Stimulated activated CD4-positive, alpha-beta T cell treated with anti-CD3 and anti-CD28 coated beads, Interleukin-15, amount 100 ng/mL, for 1 hour (primary cell): ENCODE measurements at places on chromosomes 11 and 22.

GRCh38 chr11:37422511-37422910 is 824.5 kb upstream of the RAG2 start:
- DNase-seq = no peak

DNA sequence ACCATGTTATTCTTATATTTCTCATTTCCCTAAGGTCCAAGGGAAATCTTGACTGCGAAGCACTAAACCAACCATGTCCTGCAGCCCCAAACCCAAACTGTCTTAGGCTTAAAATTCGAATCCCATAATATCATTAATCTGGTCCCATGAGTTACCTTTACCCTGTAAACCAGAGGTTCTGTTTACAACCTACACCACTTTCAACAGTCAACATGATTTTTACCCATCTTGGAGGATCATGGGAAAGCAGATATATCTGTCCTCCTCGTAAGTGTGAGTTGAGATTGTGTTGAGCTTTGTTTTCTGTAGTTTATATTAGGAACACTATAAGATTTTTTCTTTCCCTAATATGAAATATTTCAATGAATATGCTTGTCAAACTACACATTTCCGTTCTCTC is 6.4 kb downstream of the PRPF19 start:
- DNase-seq = no peak

DNA sequence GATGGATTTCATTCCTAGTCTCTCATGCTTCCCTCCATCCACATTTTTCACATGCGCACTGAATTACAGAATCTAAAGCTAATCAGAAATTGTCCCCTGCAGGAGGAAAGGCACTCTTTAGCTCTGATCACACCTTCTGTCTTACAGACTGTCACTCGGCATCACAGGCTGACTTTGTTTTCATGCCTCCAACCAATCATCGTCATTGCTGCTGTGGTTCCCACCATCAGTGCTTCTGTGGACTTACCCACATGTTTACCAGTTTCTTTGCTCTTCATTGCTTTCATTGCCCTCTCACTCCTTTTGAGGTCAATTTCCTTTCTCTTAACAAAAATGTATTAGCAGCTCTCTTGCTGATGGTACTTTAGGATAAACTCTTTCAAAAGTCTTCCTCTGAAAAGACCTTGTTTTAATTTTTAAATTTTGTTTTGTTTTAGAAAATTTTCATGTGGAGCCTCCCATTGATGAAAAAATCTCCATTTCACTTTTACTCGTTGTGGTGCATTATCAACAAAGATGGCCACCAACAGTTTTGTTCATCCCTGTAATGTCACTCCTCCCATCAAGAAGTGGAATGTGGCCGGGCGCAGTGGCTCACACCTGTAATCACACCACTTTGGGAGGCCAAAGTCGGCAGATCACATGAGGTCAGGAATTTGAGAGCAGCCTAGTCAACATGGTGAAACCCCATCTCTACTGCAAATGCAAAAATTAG is 20.2 kb upstream of the TREH start:
- peak; percentile 34 for DNase-seq

- DNase-seq = no peak
These were observed 49.6 kb upstream of the KIRREL3 start for GRCh38 chr11:127050186-127050585.

DNA sequence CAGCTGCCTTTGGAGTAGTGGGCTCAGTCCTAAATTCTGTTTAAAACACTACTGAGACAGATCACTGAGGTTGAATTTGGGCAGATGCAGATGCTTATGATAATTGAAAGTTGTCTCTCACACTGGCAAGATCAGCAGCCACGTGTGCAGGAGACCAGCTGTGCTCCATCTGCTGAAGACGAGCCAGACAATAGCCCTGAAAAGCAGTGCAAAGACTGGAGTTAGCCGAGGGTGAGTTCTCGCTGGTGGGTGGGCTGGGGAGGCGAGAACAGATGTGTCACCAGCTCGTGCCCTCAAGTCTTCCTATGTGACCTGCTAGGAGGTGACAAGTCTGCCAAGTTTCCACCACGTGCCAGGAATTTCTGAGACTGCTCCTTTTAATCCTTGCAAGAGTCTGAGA is 661.3 kb upstream of the B3GAT1 start:
- no peak for DNase-seq

- no peak for DNase-seq
These were observed 4.7 kb downstream of the OSBPL5 start for GRCh38 chr11:3160252-3161031.

DNA sequence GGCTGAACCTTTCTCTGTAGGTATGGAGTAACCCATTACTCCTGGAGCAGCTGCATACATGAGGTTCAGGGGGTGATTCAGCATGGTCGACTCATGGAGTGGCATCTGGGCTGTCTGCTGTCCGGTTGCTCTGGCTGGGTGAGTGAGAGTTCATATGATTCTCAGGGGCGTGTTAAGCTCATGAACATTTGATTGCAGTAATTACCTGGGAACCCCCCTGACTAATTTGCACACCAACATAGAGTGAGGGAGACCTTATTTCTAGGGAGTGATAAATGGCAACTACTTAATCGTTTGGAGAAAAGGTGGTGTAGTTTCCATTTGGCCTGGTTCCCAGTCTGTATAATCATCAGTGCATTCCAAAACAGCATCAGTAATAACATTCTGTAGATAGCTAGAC is 661.9 kb downstream of the ETS1 start:
- no peak for DNase-seq

- no peak for DNase-seq
These were observed 3.6 kb upstream of the APOBEC3A start for GRCh38 chr22:38953577-38954413.

DNA sequence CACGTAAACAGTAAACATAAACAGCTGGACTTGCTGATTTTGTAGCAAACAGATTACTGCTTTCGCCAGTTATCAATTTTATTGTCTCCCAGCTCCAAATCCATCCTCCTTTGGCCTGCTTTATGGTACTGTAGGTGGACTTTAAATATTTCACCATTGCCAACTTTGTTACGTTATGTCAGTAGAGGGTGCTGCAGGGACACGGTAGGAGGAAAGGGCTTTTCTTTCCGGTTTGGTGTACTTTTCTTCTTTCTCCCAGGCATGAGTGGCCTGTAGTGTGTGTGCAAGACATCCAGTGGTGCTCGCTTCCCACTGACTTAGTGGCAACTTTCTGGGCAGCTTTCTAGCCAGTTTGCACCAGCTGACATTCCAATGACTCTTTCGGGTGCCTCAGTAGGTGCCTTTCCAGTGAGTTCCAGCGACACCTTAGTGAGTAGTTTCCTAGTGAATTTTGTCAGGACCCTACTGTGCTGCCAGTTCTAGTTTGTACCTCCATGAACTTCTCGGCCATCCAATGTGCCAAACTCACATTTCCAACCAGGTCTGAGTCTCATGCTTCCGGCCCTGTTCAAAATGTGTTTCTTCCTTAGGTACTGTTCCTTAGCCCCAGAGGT is 267.6 kb upstream of the TENM4 start:
- DNase-seq = no peak

GRCh38 chr22:33874206-33874605 is 46.1 kb downstream of the LARGE1 start:
- DNase-seq = no peak

DNA sequence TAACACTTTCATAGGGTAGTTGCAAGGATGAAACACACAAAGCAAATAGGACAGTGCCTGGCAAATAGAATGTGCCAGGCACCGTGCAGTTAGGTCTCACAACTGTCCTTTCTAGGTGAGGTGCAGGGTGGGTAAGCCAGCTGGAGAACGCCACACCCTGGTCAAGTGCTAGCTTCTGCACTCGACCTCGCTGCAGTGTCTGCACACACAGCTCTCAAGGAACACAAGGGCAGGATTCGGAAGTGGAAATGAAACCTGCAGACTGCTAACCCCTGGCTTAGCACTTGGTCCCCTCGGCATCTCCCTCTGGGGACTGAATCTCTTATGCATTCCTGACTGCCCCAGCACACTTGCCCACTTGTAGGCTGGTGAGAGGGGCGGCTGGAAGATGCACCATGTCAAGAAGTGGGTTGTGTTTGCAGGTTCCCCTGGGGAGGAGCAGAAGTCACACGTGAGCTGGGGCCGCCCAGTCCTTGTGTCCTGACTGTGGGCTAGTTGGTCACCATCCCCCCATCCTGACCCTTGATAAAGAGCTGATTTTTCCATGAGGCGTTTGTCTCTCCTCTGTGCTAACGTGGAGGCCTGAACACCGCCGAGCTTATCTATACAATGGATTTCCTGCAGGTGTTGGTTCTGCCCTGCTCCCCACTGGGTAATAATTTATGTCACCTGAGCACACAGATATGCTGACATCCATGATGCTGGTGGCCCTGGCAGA is 89.0 kb downstream of the MICAL2 start:
- no peak for DNase-seq

DNA sequence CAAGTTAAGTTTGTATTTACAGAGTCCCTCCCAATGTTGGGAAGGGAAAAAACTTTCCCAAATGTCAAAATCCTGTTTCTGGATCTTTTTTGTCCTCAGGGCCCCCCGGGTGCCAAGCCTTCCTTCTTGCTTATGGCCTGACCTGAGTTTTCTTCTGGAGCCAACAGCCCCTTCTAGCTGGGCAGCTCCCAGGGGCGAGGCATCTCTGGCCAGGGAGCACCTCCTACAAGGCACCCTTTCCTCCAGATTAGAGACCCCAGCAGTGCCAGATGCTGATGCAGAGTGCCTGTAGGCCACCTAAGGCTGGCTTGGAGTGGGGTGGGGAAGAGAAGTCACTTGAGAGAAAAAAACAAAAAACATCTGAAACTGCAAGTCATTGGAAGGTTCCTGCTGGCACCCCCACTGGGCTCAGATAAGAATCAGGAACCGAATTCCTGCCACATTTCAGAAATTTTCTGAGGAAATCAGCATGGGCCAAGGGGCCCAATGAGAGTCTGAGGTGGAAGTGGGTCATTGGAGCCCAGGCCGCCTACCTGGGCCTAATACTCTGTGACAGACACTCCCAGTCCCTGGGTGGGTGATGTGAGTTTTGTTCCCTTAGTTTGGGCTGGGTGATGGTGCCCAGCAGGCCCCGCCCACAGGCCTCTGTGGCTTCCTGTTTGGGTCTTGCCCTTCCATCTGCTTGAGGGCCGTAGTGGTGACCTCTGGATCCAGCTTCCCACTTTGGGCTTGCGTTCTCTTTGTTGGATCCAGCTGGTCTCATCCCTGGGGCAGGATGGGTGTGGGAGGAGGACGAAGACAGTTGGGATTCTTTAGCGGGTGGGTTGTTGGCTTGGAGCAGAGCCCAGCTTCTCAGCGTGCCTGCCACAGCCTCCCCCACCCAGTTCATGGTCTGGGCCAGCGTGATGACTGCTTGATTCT is 40.6 kb downstream of the PARVA start:
- DNase-seq = no peak

- DNase-seq = no peak
These were observed 26.4 kb upstream of the ZBTB16 start for GRCh38 chr11:114033066-114033465.
